ENCODE measurements at places on chromosomes 4 and X. TPM values are rescaled to one million over a fixed set of nuclear protein-coding genes. Genes with fewer than 3 reads are reported as not detected.

DNA sequence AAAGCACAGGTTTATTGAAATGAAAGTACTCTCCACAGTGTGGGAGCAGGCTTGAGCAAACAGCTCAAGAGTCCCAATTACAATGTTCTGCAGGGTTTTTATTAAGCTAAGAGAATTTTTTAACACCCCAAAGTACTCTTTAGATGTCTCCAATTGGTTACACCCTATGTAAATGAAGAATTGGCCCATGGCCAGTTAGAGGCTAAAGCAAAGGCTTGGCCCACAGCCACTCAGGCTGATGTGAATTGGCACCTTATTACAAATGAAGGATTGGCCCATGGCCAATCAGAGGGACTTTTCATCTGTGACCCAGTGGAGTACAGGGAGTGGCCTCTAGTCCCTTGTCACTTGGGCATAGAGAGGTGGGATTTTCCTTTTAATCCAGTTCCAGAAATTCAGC, 30.1 kb upstream of the IQCM start:
- DNase-seq, result no peak

DNA sequence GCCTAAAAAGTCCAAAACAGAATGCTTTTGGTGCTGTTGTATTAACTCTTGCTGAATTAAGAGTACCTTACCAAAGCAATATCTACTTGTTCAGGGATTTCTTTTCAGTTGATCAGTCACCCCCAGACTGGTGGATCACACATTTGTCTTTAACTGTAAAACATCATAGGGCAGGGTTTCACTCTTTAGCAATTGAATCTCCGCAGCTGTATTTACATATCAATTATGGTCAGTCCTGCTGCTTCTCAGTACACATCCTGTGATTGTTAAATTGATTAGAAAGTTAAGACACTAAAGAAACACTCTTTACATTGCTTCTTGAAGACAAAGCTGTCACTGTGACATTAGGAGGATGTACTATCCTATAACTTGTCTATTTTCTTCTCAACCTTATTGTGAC, 277.1 kb upstream of the ADGRL3 start:
- DNase-seq, result no peak

- peak; percentile 25 for DNase-seq
Observed at GRCh38 chrX:115372152-115372551, 82.6 kb downstream of the LUZP4 start.

DNA sequence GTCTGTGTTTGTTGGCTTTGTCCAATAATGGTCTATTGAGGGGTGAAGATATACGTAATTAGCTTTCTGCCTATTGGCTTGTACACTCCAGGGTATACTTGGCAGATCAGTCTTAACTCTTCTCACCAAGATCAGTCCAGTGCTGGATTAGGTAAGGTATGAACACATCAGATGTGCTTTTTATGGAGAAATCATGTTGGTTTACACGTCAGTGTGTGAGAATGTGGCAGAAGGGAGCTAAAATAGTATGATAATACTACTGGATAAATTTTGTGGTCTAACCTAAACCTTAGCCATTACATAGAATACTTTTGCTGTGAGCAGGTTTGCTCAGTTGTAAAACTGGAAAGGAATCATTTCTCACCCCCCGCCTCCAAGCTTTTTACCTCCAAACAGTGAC, 4.2 kb downstream of the PDHA1 start:
- no peak for DNase-seq

Gene AMBN
- 0.80 TPM for polyA plus RNA-seq
